ENCODE measurements at places on chromosomes 6 and 20.

DNA sequence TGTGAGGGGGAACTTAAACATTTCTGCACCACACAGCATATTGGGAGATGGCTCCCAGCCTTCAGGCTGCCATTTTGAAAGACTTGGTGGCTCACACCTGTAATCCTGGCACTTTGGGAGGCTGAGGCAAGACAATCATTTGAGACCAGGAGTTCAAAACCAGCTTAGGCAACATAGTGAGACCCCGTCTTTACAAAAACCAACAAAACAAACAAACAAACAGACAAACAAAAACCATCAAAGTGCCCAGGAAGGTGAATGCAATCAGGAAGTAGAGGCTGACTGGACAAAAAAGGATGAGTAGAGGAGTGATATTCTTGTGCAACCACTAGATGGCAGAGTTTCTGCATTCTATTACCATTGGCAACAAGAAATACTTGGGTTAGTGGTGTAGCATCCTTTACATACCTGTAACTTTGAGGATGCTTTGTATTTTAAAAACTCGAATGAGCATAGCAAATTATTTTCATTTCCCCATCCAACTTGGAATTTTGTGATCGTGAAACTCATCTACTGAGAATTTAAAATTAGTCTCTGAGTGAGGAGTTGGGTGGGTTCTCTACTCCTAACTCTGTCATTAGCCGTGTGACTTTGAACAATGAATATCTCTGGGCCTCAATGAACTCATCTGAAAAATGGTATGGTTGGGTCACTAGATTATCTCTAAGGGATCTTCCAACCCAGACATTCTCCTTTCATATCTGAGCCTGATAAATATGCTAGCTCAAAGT, 84.4 kb downstream of the CRYBG1 start:
- no peak for DNase-seq

GRCh38 chr6:15143086-15143485, 102.8 kb upstream of the JARID2 start:
- no peak for DNase-seq

DNA sequence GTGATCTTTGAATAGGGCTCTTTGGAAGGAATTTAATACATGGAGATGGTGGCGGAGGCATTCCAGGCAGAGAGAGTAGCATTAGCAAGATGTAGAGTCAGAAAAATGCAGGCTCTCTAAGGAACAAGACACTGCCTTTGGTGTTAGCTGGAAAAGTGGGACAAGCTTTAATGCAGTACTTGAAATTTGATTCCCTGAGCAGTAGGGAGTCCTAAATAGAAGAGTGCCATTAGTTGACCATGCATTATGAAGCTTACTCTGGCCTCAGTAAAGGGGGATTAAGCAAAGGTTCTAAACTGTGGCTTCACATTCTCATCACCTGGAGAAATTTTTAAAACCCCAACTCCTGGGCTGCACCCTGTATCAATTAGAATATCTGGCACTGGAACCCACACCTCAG, 494.8 kb upstream of the SOX4 start:
- DNase-seq: no peak

DNA sequence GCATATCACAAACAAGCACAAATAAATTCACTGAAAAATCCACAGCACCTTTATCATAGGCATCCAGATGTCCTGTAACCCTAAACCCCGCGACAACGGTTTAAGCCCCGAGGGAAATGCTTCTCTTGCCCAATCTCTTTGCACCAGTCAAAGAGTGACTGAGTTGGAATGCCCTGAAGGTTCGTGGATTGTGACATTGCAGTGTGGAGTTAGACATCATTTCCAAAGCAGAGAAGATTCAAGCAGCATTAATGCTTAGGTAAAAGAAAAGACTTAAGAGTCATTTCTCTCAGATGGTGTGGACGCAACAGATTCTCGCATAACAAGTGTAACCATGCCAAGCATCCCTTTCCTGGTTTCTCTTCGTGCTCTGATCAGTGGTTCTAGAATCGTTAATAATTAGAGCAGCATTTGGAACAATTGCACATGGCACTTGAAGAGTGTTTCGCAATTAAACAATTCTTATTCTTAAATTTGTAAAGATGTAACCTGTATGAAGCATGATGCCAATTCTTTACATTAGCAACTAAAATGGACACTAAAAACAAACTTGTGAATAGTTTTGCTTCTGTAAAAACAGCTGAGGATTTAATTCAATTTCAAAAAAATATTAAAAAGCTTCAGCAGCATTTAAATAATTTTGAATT, 121.6 kb downstream of the HIVEP2 start:
- DNase-seq: no peak

DNA sequence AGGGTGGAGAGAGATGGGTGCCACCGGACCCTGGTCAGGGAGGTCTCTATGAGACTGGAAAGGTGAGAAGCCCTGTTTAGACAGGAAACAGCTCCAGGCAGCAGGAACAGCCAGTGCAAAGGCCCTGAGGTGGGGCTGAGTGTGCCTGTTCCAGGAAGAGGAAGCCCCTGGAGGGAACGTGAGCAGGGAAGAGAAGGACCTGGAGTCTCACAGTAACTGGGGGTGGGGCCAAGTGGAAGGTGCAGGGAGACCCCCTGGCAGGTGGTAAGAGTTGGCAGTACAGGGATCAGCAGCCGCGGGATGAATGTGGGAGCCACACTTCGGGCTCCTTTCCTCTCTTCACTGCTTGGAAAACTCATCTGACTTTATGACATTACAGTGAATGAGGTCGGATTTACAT, 43.8 kb upstream of the CST5 start:
- no peak for DNase-seq

DNA sequence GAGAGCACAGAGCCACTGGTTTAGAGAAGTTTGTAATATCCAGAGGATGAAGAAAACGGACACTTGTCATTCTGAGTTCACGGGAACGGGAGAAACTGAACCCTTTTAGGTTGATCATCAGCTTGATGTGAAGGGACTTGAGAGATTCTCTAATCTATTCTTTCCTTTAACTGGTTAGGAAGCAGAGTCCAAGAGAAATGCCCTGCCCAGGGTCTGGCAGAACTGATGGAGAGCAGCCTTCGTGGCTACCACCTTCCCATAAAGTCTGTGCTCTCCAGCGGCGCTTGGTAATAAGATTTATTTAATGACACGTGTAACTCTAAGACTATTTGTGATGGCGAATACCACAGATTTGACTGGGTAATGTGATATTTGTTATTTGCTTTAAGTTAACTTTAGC, 36.0 kb downstream of the E2F3 start:
- DNase-seq: no peak

- no peak for DNase-seq
These were observed 74.4 kb downstream of the HDGFL1 start for GRCh38 chr6:22643780-22644179.

- no peak for DNase-seq
These were observed 85.2 kb upstream of the PHACTR3 start for GRCh38 chr20:59518881-59519706.

- no peak for DNase-seq
These were observed 126.4 kb downstream of the PHACTR3 start for GRCh38 chr20:59730722-59731121.

- DNase-seq: no peak
These were observed 34.2 kb upstream of the BTN3A2 start for GRCh38 chr6:26330859-26331217.

DNA sequence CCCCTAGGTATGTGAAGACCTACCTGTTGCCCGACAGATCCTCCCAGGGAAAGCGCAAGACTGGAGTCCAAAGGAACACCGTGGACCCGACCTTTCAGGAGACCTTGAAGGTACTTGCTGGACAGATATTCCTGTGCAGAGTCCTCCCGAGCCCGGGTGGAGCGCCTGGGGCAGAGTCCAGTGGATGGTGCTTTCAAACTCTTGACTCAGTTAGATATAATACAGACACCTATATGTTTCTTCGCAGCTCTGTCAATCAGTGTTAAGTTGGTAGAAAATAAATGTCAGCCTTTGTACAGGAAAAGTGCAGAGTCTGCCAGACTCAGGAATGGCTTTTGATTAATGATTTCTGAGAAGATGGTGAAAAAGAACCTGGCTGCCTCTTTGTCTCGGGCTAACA, 67.2 kb downstream of the EZR start:
- DNase-seq: no peak

DNA sequence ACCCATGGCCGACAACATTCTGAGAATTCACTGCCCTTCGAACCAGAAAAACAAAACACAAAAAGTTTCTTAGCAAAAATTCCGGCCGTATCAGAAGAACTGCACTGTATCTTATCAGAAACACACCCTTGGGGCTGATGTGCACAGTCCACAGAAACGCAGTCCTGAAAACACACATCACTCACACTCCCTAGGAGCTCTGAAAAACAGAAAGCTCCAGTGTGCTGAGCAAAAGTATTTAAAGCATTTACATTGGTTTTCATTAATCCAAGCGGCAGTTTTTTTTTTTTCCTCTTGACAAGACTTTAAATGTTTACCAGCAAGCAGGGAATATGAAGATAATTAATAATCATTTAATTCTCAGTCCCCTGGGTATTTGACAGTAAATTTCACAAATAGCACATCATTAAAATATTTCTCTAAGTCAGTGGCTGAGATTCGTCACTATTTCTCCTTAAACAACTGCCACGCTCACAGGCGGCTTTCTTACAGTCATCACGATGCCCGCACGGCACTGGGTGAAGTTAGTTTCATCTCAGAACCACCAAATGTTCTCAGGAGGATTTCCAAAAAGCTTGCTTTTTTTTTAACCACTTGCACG, 13.3 kb downstream of the NFATC2 start:
- DNase-seq: no peak

- no peak for DNase-seq
These were observed 131.3 kb downstream of the GJA10 start for GRCh38 chr6:90025523-90026061.

DNA sequence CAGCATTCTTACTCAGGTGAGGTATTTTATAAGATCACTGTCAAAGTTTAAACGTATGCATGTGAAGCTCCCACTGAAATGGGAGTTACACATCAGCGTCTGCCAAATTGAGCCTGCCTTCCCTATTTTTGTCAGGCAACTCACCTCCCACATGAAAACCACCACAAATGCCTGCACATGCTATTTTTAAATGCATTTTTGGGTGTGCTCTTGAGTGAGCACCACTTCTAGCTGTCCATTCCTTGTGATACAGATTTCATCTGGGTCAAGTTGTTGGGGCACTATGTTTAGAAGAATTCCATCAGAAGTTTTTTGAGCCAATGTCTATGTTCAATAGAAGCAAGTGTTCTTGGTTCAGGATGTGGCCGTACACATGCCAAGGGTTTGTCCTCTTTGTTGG, 71.7 kb upstream of the RIPPLY2 start:
- no peak for DNase-seq

DNA sequence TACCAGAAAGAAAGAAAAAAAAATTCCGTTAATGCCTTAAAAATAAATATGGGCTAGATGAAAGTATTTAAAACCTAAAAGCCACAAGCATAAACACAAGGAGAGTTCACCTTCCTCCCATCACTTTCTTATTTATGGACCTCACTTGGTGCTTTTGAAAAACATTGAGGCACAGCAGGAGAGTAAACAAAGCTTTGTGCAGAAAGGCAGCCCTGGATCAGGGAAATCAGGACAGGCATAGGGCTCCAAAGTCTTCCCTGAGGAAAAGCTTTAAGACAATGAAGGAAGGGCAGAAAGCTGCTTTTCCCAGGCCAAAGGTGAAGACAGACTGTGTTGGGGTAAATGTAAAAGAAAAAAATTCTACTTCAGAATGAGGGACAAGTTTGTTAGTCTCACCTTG, 207.9 kb downstream of the CLVS2 start:
- DNase-seq: no peak

DNA sequence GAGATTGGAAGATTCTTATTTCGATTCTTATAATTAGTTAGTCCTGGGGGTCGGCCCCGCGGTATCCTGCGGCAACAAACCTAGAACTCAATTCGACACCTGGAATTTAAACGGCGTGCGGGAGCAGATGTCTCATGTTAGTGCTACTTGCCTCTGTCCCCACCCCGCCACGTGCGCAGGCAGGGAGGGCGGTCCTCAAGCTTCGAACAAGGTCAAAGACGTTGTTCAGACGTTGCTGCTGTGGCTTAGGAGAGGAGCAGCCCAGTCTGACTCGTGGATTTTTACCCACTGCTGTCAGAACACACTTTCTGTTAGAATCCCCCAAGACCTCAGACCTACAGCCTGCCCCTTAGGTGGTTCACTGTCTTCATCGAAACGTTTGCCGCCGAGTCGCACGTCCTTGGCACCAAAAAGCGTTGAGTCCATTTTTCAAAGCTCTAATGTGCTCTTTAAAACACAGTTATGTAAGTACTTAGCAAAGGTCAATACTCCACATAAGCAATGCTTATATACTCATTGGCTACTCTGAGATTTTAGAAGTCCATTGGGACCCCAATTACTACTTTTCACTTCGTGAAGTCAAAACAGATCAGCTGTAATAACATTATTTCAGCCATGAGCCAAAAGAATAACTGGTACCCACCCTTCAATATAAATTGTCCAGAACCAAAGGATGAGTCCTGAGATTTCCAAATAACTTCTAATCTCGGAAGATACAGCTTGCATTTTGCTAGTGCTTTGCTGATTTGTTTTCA, 2.7 kb upstream of the C6orf62 start:
- peak; percentile 91 for DNase-seq

GRCh38 chr6:46949632-46950280, 28.0 kb upstream of the ADGRF5 start:
- DNase-seq: no peak

GRCh38 chr6:109454496-109455436, 806 bp downstream of the MICAL1 start:
- DNase-seq: peak; percentile 58

GRCh38 chr6:44477293-44477894, 89.9 kb downstream of the CDC5L start:
- no peak for DNase-seq

DNA sequence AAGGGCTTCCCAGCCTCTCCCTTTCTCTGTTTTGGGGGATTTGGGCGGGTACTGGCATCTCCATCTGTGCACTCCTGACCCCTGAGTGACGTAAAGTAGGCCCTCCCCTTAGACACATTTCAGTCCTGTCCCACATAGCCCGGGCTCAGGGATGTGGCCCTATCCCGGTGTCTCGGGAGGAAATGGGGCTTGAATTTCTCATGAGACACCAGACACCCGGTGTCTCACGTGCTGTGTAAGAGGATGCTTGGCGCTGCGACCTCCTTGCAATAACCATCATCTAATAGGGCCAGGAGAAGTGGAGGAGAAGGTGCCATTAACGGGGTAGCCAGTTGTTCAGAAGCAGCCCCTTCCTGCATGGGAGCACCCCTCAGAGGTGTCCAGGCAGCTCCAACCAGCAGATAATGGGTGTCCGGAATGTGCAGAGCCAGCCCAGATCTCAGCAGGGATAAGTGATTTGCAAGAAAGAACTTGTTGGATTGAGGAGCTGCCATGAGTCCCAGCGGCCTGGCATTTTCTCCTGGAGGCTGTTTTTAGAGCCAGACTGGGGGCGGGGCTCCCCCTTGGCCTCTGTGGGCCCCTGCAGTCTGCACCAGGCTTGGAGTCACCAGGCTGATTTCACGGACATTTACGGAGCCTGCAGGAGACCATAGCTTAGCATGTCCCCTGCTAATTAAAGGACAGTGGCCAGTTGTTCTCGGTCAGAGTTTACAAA, 372.0 kb downstream of the PREX1 start:
- DNase-seq: no peak

GRCh38 chr6:32189069-32189741, 797 bp downstream of the PBX2 start:
- DNase-seq: no peak
